ENCODE measurements at places on chromosomes 11 and 22.

DNA sequence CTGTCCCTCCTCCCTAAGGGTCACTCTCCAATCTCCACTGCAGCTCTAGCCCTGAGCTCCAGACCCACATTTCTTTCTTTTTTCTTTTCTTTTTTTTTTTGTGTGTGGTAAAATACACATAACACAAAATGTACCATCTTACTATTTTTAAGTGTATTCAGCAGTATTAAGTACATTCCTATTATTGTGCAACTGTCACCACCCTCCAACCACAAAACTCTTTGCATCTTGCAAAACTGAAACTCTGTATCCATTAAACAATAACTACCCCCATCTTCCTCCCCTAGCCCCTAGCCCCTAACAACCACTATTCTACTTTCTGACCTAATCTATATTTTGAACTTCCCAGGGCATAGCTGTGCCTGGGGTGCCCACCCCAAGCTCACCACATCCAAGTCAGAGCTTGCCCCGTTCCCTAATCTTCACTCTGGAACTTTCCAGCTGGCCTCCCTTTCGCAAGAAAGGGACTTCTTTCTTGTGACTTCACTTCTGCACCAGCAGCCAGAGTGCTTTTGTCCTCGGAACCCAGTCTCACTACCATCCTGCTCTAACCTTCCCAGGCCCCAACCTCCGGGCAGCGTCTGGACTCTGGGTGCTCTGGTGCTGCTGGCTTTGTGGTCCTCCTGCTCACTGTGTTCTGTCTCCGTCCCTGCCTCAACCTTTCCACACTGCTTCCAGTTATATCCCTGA is 30.7 kb downstream of the PARVG start:
- DNase-seq, result no peak

GRCh38 chr22:49429066-49429465 is 398.6 kb downstream of the BRD1 start:
- DNase-seq, result no peak

GRCh38 chr22:36644333-36644757 is 59.2 kb downstream of the CACNG2 start:
- DNase-seq, result no peak

DNA sequence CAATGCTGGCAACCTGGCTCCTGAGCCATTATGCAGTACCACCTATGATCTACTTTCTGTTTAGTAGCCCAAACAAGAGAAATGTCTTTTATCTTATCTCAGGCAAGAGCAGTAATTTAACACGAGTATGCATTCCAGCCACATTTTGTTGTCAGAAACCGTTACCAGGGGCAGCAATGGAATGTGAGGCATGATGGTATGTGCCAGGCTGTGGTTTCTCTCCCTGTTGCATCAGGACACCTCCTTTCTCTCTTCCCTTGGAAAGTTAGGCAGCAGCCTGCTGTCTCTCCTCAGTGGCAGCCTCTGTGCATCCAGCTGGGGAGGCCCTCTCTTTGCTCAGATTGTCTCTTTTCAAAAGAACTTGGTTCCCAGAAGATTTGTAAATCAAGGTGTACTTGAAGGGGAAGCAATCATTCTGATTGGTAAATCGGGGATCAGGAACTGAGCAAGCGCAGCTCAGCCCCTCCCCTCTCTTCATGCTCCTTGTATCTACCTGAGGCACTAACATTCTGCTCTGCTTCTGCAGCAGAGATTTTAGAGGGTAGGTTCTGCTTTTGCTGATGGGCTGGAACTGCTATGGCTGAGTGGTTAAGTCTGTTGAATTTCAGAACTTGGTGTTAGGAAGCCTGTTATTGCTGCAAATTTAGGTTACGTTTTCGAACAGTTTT is 229.2 kb downstream of the ADAMTS15 start:
- no peak for DNase-seq

DNA sequence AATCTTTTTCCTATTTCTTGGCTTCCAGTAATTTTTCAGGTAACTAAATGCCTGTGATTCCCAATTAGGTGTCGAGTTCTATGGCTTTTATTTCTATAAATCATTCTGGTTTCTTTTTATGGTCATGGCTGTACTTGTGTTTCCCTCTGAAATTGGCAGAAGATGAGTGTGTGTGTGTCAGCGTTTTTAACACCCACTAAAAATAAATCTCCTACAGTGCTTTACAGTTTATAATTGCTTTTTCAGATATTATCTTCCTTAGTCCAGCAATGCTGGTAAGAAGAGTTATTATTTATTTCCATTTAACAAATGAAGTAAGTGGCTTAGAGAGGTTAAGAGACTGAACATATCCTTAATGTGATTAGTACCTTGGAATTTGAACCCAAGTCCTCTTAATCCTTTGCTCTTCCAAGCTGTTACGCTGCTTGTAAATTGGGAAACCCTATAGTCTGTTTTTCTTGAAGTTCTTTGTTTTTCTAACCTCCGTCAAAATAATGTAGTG is 125.2 kb downstream of the TEAD1 start:
- no peak for DNase-seq

DNA sequence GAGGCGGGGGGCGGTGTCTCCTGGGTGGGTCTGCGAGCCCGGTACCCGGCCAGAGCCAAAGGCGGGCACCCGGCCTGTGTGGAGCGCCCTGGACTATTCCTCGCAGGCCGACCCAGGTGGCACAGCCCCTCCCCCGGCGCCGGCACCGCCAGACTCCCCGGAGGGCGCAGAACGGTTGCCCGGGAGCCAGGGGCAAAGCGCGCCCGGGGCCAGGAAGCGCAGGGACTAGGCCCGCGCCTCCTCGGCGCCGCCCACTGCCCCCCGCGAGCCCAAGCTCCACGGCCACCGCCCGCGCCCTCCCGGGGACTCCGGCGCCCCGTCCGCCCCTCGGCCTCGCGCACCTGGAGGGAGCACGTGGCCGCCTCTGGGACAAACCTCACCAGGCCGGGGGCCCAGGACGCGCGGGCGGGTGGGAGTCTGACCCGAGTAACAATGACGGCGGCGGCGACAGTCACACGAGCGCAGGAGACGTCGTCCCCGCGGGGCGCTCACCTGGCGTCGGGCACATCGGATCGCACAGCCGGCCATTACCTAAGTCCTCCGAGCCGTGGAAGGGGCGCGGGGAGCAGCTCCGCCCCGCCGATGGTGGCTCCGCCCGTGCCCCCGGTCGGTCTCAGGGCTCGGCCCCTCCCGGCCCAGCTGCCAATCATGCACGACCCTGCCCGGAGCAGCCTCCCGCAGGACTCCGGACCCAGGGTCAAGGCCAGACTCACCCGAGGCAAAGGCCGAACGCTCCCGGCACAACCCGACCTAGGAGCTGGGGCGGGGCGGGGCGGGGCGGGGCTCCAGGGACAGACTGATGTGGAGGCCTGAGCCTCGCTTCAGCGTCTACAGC is 7.4 kb downstream of the PLXNB2 start:
- no peak for DNase-seq

- DNase-seq, result no peak
Measured at GRCh38 chr11:95102733-95103132, 13.1 kb downstream of the ENDOD1 start.

- DNase-seq, result no peak
Measured at GRCh38 chr11:63951779-63952536, 13.2 kb downstream of the NAA40 start.
